ENCODE measurements at places on chromosomes 11 and 22.

- no peak for DNase-seq
These were observed 1.8 kb downstream of the SYT7 start for GRCh38 chr11:61578819-61579675.

DNA sequence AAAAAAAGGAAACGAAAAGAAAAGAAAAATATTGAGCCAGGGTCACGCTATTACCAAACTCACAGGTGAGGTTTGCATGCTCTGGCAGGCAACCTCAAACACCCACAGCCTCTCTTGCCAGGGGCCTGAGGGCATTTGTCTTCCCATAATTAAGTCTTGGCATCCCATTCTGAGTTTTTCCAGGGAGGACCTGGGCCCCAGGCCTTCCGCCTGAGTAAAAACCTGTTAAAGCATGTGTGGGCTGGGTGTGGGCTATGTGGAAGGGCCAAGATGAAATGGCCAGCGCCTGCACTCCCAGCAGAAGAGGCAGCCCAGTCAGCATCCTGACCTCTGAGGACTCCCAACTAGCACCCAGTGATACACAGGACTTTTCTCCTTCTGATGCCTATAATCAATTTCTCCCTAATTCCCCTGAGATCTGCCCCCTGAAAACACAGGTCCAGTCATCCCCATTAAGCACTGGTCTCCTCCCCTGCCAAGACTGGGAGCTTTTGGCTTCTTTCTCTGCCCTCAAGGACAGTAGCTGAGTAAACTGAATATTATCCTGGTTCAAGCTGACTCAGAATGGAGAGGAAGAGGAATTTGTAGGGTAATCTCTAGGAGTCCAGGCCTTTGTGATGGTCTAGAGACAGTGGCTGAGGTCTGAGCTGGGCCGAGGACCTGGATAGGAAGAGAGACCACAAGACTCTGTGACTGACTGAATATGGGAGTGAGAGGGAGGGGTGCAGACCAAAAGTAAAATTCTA lies 35.6 kb upstream of the ACER3 start:
- no peak for DNase-seq

DNA sequence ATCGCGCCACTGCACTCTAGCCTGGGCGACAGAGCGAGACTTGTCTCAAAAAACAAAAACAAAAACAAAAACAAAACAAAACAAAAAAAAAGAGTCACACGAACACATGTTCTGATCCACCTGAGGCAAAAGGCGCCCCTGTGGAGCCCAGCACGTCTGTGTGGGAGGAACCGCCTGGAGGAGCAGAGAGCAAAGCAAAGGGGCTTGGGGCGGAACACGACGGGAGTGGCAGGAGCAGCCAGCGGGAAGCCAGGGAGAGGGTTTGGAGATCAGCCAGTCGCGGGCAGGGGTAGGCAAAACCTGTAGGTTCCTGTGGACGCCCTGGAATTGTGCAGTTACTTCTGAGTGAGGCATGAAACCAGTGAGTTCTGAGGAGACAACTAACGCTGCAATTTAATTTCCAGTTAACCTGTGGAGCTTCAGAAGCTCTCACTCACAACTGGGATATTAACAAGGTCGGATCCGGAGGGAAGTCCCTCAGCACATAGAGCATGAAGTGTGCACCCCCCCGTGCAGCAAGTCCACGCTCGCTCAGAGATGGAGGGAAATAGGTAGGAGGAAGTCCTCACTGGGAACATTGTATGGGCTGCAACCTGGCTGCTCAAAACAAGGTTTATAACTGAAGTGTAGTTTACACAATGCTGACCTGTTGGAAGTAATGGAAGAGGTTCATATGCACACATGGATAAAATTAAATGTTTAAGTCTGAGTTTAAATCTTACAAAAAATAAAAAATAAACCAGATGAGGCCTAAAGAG lies 13.2 kb upstream of the USP18 start:
- DNase-seq: no peak

DNA sequence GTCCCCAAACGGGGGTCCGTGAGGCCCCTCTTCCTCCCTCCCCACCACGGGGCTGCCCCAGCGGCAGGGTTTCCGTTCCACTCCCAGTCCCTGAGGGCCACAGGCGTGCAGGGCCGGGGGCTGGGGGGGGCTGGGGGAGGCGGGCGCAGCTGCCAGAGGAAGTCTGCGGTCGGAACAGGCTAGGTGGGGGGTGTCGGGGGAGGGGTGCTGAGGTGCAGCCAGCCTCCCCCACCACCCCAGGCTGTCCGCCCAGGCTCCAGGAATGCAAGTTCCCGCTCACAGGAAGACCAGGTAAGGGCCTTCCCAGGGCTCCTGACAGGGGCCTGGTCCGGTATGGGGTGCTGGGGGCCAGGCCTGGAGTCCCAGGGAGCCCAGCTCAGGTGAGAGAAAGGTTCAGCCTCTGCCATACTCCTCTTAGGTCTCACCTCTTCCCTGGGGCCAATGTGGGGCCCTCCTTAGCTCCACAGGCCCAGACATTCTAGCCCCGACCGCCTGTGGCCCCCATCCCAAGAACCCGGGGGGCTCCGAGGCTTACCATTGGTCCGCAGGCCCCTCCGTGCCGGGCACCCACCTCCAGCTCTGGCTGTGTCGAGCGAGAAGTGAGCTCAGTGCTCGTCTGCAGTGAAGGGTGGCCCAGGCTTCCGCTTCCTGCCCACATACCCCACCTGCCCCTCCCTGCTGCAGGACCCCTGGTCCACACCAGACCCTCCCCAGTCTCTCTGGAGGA lies at the start of gene PTPRCAP:
Gene PTPRCAP (minus strand): TSS at position 601 of the 727 bp plus-strand sequence. CDS start 63 bp downstream, at position 538.
- no peak for DNase-seq

DNA sequence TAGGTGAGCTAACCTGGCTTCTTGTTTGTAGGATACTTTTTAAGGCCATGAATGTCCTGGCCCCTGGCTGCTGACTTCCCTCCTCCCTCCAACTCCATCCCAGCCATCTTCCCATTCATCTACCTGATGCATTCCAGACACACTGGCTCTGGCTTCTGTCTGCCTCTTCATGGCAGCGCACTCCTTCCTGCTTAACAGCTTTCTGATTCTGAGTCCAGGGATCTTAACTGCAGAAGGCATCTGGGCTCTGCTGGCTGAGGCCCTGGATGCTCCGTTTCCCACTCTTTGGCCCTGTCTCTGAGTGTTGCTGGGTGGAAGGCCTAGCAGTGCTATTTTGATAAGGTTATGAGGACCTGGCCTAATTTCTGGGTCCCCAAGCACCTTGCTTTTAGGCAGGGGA lies 1.8 kb upstream of the THY1 start:
- DNase-seq: no peak

GRCh38 chr11:20844630-20845029 lies 175.2 kb downstream of the NELL1 start:
- no peak for DNase-seq

- DNase-seq: peak; percentile 15
These were observed 54.8 kb upstream of the PHF21B start for GRCh38 chr22:45064313-45065278.

- DNase-seq: no peak
These were observed 2.0 kb downstream of the SBF2 start for GRCh38 chr11:10291801-10292638.

- no peak for DNase-seq
These were observed 287.2 kb downstream of the TMEM135 start for GRCh38 chr11:87324817-87325489.

DNA sequence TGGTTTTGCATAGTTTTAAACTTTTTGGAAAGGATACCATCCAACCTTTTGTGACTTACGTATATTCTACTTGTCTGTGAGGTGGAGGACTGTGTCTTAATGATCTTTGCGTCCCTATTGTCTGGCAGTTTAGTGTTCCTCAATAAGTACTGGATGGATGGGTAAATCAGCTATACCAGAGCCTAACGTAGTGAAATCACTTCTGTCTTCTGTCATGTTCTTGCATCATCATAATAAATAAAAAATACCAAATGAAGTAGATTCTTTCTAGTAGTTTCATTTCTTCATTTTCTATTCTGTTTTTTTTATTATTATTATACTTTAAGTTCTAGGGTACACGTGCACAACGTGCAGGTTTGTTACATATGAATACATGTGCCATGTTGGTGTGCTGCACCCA lies 66.4 kb downstream of the ACER3 start:
- DNase-seq: no peak

- DNase-seq: no peak
These were observed 47.8 kb upstream of the CD5 start for GRCh38 chr11:61054513-61054912.

DNA sequence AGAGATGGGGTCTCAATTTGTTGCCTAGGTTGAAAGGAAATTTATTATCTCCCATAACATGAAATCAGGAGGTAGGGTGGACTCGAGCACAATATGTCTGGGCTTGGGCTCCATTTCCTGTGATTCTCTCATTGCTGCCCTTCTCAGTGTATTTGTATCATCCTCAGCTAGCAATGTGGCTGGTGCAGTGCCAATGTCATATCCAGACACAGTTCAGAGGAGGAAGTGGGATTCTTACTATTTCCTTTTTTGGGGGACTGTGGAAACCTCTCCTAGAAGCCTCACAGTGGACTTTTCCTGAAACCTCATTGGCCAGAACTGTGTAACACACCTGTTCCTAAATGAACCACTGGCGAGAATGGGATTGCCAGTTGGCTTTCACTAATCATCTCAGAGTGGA lies 21.0 kb upstream of the SWAP70 start:
- DNase-seq: no peak

GRCh38 chr11:114197799-114198500 lies 98.2 kb upstream of the NNMT start:
- DNase-seq: peak; percentile 98

- DNase-seq: no peak
These were observed 24.5 kb downstream of the ST14 start for GRCh38 chr11:130183878-130184610.

- no peak for DNase-seq
These were observed 17.7 kb downstream of the TNKS1BP1 start for GRCh38 chr11:57306940-57307565.

GRCh38 chr11:122711831-122712381 lies 56.4 kb downstream of the UBASH3B start:
- no peak for DNase-seq

DNA sequence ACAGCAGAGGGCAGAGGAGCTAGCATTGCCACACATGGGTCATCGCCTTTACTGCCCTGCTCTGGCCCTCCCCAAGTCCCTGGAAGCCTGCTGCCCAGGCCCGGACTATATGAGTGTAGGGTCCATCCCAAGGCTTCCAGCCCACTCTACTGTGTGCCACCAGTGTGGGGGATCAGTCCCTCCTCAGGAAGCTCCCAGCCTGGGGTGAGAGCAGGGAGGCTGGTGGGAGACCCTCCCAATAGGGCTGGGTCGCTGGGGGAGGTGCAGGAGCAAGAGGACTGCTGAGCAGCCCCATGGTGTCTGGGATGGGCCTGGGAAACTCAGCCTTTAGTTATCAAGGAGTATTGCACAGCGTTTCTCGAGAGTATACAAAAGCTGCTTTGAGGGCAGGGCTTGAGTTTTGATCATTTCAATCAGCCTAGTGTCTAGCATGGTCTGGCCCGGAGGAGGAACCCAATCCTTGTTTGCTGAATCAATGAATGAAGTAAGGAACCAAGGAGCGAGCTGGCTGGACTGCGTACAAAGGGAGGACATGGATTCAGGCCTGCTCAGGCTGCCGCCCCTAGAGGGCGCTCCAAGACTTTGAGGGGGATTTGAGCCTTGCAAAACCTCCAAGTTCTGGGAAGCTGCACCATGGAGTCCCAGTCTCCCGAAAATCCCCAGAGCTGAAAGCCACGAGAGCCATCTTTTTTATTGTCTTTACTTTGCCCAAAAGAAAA lies 89.0 kb upstream of the PARVA start:
- peak; percentile 77 for DNase-seq

DNA sequence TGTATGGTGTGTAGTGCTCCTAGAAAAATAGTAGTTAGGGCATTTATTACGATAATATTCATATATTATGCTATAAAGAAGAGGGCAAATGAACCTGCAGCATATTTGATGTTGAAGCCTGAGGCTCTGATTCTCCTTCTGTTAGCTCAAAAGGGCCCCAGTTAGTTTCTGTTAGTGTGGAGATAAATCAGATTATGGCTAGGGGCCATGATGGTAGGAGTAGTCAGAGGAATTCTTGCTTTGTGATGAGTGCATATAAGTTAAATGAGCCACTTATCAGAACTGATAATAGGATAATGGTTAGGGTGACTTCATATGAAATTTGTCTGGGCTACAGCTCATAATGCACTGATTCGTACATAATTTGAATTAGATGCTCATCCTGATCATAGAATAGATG lies 298.4 kb downstream of the DYNC2H1 start:
- DNase-seq: no peak

- DNase-seq: no peak
These were observed 48.1 kb downstream of the CYTH4 start for GRCh38 chr22:37330200-37331033.

DNA sequence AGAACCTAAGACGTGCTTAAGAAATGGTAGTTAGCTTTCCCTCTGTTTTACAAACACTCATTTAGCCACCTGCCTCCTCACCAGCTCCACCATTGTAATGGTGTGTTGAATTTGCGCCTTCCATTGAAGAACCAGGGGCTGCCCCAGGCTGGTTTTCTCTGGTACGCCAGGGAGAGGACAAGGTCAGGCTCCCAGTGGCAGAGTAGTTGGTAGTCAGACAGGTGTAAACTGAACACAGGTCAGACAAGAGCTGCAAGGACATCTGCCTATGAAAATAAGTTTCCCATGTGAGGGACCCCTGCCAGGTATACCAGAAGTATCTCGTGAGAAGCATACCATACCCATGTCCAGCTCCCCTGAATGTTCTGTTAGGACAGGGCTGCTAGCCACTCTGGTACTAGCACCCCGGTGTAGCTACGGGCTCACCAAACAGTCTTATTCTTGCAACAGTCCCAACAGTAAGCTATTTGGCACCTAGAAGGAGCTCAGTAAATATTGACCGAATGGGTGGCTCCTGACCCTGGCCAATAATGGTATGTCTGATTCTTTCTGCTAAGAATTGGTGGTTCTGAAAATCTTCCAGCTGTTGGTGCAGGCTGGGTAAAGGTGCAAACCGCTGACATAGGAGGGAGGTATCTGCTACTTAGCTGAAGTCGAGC lies 359.0 kb downstream of the LARGE1 start:
- DNase-seq: no peak

DNA sequence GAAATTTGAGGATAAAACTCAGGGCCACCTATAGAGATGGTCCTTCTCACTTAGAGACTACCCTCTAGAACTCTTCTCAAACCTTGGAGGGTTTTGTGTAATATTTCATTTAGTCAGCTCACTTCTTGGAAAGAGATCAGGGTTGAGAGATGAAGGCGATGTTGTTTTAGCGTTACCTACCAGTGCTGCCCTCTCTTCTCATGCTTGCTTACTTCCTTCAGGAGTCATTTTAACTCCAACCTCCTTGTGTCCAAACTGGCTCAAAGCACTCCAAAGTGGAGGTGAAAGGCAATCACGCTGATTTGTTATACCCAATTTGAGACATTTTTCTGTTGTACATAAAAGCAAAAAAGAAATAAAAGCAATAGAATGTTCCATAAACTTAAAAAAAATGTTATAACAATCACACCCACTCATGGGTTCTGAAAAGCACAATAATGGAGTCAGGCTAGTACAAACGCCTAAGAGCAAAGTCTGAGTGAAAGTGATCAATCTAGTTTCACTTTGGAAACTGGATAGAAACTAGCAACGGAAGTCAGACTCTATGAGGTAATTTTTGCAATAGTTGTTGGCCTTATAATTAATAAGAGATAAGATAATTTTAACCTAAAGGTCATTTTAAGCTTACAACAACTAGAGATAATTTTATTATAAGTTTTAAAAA lies 117.1 kb downstream of the MRTFA start:
- no peak for DNase-seq

- no peak for DNase-seq
These were observed 70.1 kb upstream of the NUP50 start for GRCh38 chr22:45093609-45094008.

GRCh38 chr11:64001484-64002420 lies 15.5 kb downstream of the OTUB1 start:
- DNase-seq: no peak
